ENCODE measurements at places on chromosomes 2 and 18.

DNA sequence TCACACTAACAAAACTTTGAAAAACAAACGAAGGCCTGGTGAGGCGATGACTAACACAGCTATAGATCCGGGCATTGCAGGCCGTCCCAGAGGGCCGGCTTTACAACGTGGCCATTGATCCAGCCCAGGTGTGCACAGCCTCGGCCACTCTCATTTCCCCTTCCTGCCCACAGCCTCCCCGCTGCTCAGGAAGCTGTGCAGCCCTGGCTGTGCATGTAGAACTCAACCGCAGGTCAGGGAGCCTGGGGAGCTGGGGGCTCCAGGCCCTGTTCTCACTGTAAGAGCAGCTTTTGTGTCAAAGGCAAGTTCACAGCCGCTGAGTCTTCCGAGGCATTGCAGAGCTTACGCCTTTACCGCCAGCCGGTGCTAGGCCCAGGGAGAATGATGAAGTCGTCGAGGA lies 87.2 kb downstream of the LONRF2 start:
- DNase-seq = peak; percentile 48

DNA sequence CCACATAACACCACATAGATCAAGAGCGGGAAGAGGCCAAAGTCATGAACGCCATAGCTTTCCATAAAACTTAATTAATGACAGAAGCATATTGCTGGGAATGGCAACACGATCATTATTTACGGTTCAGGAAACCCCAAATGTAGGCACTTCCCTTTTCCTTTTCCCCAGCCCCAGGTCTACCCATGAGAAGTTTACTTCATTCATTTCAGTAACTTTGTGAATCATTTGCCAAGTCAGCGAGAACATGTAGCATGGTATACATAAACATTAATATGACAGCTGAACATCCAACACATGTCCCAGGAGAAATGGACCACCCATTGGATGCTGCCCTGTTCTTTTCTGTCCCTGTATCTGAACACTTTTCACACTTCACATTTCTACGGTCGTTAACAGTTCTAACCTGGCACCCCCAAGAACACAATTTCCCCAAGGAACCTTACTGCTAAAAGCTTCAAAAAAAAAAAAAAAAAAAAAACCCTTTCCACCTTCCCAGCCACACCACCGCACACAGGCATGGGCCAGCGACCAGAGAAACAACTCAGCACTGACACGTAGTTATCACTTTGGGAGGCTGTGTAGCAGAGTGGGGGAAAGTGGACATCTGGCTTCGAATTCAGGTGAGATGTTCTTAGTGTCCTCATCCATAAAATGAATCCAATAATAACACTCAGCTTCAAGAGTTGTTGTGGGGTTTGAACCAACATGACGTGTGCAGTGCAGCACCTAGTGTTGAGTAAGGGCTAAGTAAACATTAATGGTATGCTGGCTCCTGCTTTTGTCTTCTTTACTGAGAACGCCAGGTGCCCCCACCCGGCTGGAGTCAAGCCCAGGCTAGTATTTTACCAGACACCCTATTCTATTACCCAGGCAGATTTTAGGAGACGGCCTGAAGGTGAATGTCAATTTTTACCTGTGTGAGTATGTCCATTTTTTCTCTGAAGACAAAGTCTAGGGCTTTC lies 371.5 kb downstream of the LNPK start:
- DNase-seq = no peak

DNA sequence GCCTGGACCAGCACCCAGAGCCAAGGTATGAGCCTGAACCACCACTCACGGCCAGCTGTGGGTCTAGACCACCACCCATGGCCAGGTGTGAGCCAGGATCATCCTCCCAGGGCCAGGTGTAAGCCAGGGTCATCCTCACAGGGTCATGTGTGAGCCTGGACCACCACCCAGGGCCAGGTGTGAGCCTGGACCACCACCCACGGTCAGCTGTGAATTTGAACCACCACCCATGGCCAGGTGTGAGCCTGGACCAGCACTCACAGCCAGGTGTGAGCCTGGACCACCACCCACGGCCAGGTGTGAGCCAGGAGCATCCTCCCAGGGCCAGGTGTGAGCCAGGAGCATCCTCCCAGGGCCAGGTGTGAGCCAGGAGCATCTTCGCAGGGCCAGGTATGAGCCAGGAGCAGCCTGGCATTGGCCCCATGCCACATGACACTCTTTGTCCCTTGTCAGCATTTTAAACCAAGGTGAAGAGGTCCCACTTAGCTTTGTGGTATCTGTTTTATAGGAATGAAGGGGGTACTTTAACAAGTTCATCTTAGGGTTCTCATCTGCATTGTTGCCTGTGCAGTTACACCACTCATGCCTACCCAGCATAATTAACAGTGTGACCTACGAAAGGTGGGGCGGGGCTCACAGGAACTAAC lies 71.2 kb downstream of the AGAP1 start:
- DNase-seq = no peak

DNA sequence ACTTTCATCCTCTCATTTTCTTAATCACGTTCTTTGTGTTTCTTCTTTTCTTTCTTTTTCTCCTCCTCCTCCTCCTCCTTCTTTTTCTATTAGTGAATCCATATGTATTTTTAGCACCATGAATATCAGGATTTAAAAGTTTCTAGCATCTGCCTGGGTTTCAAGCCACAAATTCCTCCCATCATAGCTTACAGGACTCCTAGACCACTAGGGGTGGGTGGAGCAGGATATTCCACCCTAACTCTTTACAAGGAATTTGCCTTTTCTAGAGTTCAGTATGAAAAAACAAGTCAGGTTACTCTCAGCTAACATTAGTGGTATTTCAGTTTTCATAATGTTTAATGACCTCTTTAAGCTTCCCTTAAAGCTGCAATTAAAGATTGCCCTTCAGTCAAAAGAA lies 19.1 kb upstream of the LRRTM1 start:
- no peak for DNase-seq

GRCh38 chr2:212915121-212915782 lies 236.2 kb downstream of the IKZF2 start:
- no peak for DNase-seq

- no peak for DNase-seq
Observed at GRCh38 chr2:42192652-42193566, 23.8 kb downstream of the EML4 start.

DNA sequence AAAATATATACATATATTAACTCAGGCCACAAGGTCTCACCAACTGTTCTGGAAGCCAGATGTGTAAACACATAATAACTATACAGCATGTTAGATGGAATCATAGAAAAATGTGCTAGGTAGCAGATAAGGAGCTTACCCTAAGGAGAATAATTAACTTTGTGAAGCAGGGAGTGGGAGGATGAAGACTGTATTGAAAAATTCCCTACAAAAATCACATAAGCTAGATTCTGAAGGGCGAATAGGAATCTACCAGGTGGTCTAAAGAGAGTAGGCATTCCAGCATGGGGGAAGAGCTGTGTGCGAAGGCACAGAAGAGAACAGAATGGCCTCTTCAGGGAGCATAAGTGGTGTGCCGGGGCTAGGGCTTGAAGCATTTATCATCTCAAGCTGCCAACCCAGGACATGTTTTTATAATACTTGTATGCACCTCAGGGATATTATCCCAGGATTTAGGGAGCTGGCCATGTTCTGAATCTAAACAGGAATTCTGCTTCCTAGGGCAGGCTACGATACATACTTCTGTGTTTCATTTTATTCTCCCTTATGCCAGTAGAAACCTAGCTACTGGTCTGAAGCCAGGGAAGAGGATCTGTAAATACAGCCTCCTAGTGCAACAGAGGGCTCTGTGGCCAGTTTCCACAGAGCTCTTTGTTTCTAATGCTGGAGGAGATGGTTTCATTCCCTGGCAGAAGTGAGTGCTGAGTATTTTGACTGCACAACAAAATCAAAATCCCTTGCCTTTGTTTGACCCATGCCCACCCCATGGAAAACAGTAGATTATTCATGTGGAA lies 56.7 kb downstream of the NEMP2 start:
- no peak for DNase-seq

GRCh38 chr2:34523958-34524514 lies 924.9 kb upstream of the FAM98A start:
- DNase-seq = no peak

DNA sequence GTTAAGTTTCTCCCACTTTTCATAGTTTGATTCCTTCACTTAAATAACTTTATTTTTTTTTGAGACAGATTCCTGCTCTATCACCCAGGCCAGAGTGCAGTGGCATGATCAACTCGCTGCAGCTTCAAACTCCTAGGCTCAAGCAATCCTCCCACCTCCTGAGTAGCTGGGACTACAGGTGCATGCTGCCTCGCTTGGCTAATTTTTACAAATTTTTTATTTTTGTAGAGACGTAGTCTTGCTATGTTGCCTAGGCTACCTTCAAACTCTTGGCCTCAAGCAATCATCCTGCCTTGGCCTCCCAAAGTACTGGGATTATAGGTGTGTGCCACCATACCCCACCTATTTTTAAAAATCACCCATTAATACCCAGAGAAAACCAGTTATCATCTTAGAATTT lies 14.2 kb upstream of the WIPF1 start:
- DNase-seq = no peak

GRCh38 chr2:70301344-70302194 lies at the start of gene FAM136A:
TSS of gene FAM136A (minus strand) at chr2:70302067. CDS start at chr2:70302011, 56 bp downstream.
- DNase-seq = peak; percentile 92

DNA sequence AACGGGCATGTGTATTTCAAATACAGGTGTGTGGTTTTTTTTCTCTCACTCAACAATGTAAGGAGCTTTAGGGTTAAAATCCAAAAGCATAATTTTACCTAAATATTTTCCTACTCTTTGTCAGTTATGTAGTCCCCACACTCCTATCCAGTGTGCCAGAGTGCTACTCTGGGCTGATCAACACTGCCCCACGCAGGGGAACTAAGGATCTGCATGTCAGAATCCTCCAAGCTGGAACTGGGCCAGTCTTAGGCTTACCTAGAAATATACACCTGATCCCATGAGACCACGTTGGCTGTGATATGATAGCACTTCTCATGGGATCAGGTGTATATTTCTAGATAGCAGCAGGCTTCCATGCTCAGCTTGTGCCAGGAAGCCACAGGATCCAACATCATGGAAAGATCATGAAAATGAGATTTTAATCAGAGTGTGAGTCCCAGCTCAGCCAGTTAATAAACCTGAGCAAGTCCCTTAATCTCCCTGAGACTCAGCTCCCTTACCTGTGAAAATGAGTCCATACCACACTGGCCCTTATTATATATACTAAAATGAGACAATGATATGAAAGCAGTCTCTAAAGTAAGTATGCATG lies 29.7 kb downstream of the CCDC141 start:
- DNase-seq = no peak

- no peak for DNase-seq
Observed at GRCh38 chr2:226137201-226137811, 662.3 kb downstream of the IRS1 start.

DNA sequence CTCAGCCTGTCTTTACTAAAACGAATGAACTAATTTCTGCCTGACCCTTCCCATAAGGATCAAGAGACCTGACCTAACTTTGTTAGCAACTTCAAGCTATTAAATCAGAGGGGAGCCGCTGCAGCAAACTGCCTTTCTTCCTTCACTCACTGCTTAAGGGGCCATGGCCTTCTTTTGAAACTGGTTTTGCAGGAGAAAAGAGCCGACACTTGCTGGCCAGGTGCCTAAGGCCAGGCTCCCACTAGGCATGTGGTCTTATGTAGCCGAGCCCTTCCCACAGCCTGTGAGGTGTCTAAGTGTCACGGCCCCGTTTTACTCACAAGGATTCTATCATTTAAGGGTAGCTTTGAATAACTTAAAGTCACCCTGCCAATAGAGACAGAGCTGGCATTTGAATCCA lies 130.8 kb downstream of the ZNF236 start:
- DNase-seq = no peak

GRCh38 chr2:177118636-177119035 lies 94.0 kb upstream of the HNRNPA3 start:
- DNase-seq = no peak

- no peak for DNase-seq
Observed at GRCh38 chr2:3656762-3657721, 958 bp upstream of the ALLC start.

- DNase-seq = no peak
Observed at GRCh38 chr18:44741511-44741910, 60.8 kb downstream of the SETBP1 start.

Measured in suprapubic skin (tissue), 4 donors.